ENCODE measurements at places on chromosomes 11 and 22.
A peak's percentile ranks its signal among the peaks of the same experiment; 100 is the strongest.

GRCh38 chr22:35938226-35938625 is 90.4 kb downstream of the RBFOX2 start:
- DNase-seq = no peak

- DNase-seq = no peak
These were observed 11.2 kb downstream of the PEX26 start for GRCh38 chr22:18088825-18089568.

DNA sequence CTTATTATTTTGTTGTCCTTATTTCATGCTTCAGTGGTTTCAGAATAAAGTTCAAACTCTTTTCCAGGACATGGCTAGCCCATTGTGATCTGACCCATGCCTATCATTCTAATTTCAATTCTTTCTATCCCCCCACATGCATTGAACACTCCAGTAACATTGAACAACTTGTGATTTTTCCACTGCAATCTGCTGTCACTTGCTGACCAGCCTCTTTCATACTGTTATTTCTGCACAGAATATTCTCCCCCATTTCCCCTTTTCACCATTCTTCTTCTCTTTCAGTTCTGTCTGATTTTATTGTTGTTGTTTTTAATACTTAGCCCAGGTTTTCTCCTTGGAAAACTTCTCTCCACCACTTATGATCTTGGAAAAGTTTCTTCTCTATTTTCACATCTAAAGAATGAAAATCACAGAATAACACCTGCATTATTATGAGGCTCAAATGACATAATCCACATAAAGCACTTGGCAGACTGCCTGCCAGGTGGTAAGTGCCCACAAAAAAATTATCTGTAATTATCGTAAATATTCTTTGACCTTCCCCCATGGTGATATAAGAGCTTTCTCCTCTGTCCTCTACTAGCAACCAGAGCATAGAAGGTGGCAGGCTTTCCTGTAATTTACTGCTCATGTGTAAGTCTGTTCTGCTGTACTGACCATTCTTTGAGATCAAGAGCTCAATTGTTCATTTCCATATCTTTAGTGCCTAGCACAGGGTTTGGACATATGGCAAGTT is 51.9 kb upstream of the EED start:
- no peak for DNase-seq

DNA sequence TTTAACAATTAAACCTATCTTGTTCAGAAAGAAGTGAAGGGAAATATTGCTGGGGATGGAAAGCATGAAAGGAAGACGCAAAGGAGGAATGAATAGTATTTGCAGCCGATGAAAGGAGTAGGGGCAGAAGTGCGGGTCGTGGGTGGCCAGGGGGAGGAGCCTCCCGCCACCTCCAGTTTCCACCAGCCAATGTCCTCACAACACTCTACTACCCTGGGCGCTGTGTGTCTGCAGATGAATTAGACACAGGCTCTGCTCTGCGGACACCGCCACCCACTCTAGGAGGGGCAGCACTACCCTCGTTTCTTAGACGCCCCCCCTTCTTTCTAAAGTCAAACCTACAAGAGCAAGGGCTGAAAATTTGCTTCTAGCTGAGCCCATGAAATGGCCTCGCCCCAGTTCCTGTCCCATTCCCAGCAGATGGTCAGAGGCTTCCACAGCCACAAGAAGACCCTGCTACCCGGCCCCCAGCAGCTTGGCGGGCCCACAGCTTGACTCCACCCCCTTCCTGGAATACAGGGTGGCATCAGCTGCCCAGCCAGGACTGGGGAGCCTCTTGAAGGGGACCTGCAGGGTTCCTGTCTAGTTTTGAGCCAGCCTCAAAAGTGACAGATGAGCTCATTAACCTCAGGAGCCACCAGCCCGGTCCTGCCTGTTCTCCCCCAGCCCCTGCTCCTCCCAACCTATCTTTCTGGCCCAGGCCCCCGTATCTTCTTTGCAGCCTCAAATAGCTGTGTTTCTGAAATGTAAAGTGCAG is 268.1 kb downstream of the BUD13 start:
- no peak for DNase-seq

DNA sequence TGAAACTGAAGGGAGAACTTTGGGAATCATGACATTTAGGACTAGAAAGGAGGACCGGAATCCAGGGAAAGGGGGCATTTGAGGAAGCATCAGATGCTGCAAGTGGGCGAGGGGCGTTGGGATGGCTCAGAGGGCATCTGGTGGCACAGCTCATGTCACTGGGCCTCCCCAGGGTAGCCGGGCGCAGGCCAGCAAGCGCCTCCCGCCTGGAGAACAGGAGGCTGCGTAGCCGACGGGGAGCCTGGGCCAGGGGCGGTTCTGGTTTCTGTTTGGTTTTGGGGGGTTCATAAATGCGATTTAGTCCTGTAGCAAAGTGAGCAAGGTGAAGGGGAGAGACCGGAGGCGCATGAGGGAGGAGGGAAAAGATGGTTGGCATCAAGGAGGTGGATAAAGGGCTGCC is 443 bp upstream of the ST14 start:
- no peak for DNase-seq

- no peak for DNase-seq
These were observed 589.3 kb downstream of the INSC start for GRCh38 chr11:15704064-15704463.

- DNase-seq = no peak
These were observed 75.5 kb downstream of the PACSIN2 start for GRCh38 chr22:42939451-42939881.

DNA sequence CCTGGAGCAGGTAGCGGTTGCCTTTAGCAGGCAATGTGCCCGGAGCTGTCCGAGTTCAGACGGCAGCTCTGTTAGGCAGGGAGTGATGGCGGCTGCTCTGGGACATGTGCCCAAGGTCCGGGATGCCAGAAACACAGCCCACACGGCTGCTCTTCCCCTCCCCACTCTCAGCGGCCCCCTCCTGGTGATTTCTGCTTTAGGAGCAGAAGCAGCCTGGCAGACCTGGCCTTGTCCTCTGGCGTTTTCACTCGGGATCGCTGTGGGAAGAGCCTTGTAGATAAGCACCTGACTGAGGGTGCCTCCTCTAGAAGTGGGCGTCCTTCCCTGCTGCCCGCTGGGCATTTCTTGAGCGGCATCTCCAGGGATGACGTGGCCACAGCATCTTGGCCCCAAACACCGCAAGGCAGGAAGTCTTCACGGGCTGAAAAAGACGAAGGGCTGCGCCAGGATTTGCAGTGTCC is 392.2 kb downstream of the TBC1D22A start:
- DNase-seq = no peak

DNA sequence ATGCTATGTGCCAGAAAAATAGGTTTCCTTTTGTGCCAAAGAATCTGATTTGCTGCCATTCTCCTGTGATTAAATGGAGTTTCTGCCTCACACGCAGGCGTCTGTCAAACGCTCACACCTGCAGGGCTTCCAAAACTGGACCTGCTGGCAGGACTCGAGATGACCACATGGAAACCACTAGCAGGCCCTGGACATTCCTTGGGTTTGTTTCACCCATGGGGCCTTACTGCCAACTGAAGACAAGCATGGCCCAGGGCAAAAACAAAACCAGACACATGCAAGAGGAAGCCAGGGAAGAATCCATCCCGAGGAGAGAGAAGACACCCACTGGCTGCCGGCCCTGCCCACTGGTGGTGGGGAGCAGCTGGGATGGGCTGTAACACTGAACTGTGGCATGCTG is 55.9 kb upstream of the MN1 start:
- no peak for DNase-seq

GRCh38 chr22:30198152-30198825 is 48.3 kb downstream of the LIF start:
- no peak for DNase-seq

DNA sequence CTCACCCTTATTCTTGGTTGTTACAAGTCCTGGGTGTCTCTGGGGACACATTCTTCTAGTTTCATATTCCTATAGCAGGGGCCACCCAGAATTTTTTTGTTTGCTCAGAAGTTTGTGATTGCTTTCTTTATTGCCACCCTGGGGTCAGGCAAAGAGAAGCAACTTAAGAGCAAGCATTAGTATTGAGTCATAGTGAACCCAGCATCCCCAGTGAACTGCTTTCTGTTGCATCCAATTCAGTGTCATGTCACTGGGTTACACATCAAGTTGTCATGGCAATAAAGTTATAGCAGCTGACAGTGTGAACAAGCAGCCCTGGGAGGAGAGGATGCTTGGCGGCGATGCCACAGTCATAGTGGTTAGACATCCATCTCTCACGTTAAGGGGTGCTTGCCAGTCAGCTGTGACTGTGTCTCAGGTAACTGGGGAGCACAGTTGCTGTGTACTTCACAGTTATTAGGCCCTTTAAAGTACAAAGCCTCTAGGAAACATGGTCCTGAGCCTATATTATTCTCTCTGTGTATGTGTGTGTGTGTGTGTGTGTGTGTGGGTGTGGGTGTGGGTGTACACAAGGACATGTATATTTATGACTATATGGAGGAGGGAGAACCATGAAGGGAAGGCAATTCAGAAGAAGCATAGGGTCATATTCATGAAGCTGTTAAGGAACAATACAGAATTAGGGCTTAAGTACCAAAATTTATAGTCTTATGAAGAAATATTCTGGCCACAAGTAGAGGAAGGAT is 52.5 kb downstream of the TRIM44 start:
- DNase-seq = no peak

GRCh38 chr11:126992065-126992803 is 8.3 kb downstream of the KIRREL3 start:
- no peak for DNase-seq

GRCh38 chr22:29628996-29629902 is 25.8 kb downstream of the NF2 start:
- DNase-seq = no peak

- DNase-seq = no peak
These were observed 30.7 kb upstream of the PRODH start for GRCh38 chr22:18966748-18967147.

GRCh38 chr11:126431401-126432064 is 76.0 kb downstream of the ST3GAL4 start:
- no peak for DNase-seq

DNA sequence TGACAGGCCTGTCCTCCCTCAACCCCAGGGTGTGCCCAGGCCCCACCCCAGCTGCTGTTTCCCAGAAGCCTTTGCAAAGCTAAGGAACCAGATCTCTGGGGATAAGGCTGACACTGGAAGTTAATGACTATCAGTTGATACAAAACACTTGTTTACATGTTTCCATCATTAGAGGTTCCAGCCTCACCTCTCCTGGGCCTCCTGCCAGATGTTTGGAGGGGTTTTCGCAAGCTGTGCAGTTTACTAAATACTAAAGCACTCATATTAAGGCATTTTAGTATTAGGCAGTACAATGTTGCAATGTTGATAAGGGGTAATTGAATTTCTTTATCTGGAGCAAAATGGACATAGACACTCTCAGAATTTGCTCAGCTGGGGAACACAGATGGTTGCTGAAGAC is 218.7 kb downstream of the INSC start:
- DNase-seq = no peak

DNA sequence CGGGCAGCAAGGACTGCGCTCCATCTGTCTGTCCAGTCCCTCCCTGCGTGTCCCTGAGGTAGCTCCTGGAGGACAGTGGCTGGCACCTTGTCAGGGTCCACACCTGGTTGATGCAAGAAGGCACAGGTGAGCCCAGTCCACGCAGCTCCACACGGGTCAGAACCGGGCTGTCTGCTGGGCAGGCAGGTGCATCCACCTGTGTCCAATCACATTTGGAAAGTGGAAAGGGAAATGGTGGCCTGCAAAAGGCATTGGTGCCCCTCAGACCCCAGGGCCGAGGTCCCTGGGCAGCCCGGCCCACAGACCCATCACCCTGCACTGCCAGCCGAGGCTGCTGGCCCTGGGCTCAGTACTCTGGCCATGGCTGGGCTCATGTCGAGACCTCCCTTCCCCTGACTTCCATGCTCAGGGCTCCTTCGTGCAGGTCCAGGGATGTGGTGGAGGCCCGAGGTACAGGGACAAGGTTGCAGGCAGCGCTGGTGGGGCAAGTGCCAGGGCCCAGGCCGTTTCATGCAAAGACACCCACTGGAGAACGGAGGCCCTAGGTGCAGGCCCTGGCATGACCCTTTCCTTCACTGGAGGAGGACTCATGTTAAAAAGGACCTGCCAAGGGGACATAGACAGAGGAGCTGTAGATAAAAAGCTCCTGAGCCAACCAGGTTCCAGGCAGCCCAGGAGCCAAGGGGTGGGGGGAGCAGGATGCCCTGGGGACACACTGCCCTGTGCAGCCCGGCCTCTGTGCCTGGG is 38.9 kb upstream of the TH start:
- no peak for DNase-seq

- no peak for DNase-seq
These were observed 1.9 kb downstream of the ZFTA start for GRCh38 chr11:63766531-63767235.

GRCh38 chr11:125102510-125102909 is 8.9 kb downstream of the TMEM218 start:
- DNase-seq = no peak

DNA sequence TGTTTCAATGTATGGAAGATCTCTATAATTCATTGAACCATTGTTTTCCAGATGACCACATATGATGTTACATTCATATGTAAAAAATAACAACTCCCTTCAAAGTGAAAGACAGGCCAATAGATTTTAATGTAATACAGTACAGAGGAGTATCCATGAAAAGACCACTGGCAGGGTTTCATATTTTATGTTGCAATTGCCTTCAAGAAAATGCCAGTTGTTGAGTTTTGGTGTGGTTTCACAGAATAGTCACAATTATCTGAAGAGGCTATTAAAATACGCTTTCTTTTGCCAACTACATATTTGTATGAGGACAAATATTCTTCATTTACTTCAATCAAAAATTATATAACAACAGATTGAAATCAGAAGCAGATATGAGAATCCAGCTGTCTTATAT is 14.3 kb downstream of the AMOTL1 start:
- DNase-seq = no peak

- no peak for DNase-seq
These were observed 321.6 kb downstream of the AASDHPPT start for GRCh38 chr11:106399076-106399511.

- DNase-seq = peak; percentile 74
These were observed 648 bp downstream of the FOSL1 start for GRCh38 chr11:65899356-65900124.

DNA sequence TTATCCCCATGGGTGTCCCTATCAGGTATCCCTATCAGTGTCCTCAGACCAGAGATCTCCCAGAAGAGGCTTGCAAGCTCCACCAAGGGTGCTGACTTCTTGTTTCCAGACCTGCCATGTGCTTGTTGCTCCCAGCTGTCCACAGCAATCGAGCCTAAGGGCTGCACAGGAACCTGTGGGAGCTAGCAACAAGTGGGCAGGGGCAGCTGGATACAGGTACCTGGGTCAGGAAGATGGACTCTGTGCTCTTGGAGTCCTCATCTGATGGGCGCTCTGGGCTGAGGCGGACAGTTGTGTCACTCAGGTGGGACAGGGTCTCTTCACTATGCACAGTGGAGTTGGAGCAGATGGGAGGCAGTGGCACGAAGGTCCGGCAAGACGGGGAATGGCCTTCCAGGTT is 99.2 kb downstream of the RNF169 start:
- DNase-seq = no peak

DNA sequence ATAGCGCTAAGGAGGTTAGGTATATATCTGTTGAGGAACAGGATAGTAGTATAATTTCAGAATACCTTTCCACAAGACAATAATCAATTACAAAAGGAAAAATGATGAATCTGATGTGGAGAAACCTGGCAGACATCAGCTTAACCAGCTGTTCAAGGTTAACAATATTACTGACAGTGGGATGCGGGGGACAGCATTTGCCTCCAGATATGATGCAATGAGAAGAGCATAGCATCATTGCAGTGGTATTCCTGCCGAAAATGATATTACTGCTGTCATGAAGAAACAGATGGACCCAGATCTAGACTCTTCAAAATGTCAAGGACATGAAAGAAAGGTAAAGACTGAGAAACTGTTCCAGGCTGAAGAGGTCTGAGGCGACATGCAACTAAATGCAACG is 49.7 kb downstream of the RBFOX2 start:
- DNase-seq = no peak

- DNase-seq = no peak
These were observed 26.5 kb downstream of the MED15 start for GRCh38 chr22:20533879-20534265.

All from KBM-7 (cell line).